Tibial nerve (tissue), 4 donors: ENCODE measurements at places on chromosomes 7 and 10.
A peak's percentile ranks its signal among the peaks of the same experiment; 100 is the strongest.

- H3K27ac ChIP-seq: no peak overlapping the region
- H3K36me3 ChIP-seq: no peaks in the 10 kb centered on the region
- H3K27me3 ChIP-seq: no peaks in the 10 kb centered on the region
Measured at GRCh38 chr7:157559596-157560257, 222.9 kb downstream of the DNAJB6 start.

DNA sequence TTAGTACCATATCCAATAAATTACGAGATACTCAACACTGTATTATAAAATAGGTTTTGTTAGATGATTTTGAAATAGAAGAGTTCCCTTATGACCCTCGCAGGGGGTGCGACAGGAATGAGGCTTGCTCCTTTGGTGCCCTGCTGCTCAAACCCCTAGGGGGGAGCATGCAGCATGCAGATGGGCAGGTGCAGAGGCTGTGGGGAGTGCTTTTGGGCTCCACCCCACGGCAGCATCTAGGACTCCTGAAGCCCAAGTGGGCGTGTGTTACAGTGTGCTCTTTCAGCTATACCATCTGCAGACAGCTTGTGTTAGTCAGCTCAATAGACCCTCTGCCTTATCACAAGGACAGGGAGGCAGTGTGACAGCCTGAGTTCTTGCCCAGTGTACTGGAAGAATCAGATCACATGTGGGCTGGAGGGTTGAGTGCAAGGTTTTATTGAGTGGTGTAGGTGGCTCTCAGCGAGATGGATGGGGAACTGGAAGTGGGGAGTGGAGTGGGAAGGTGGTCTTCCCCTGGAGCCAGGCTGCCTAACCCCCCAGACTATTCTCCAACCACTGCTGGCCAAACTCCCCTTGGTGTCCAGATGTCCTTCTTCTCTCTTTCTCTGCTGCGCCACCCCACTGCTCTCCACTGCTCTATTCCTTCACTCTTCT, 3.1 kb upstream of the MRC1 start:
- no peaks in the 10 kb centered on the region for H3K27me3 ChIP-seq
- H3K4me3 ChIP-seq: no peak overlapping the region
- DNase-seq: no peak
- H3K27ac ChIP-seq: no peak overlapping the region

GRCh38 chr7:103990991-103991390, 1.5 kb upstream of the RELN start:
- H3K27ac ChIP-seq: no peak overlapping the region
- no peak overlapping the region for H3K4me3 ChIP-seq
- DNase-seq: no peak
- H3K4me1 ChIP-seq: no peaks in the 10 kb centered on the region

DNA sequence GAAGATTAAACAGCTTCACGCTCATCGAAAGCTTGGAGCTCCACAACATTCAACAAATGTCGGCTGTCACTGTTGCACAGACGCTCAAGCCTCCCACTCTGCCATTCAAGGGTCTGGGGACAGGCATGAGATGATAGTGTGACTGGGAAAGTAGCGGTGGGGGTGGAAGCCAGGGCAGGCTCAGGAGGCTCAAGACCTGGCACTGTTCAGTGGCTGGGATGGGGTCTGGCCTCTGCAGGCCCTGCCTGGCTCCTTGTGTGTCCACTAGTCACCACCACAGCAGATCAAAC, 13.5 kb upstream of the GTPBP4 start:
- H3K4me3 ChIP-seq: no peak overlapping the region
- H3K4me1 ChIP-seq: no peaks in the 10 kb centered on the region
- H3K27me3 ChIP-seq: no peaks in the 10 kb centered on the region
- no peak overlapping the region for H3K27ac ChIP-seq
- no peak for DNase-seq

GRCh38 chr10:17756557-17757217, 4.7 kb downstream of the TMEM236 start:
- H3K4me3 ChIP-seq: no peak overlapping the region
- no peaks in the 10 kb centered on the region for H3K4me1 ChIP-seq
- DNase-seq: no peak
- no peaks in the 10 kb centered on the region for H3K27me3 ChIP-seq
- H3K27ac ChIP-seq: no peak overlapping the region

GRCh38 chr10:627032-627992, 62.2 kb downstream of the DIP2C start:
- H3K27ac ChIP-seq: peak overlapping the region; percentile 95
- no peaks in the 10 kb centered on the region for H3K36me3 ChIP-seq
- H3K4me3 ChIP-seq: no peak overlapping the region

DNA sequence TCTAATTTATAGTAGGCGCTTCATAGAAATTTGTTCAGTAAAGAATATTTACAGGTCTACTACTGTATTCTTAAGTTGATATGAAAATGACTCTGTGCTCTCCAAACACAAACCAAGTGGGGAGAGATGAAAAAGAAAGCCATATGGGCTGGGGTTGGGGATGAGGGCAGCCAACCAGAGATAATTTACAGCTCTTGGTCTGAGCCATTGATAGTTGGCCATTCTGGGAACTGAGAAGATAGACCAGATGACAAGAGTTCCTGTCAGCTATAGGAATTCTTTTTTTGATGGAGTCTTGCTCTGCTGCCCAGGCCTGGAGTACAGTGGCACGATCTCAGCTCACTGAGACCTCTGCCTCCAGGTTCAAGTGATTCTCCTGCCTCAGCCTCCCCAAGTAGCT, 57.4 kb downstream of the LAMB4 start:
- no peaks in the 10 kb centered on the region for H3K27me3 ChIP-seq
- no peak for DNase-seq
- no peak overlapping the region for H3K27ac ChIP-seq

DNA sequence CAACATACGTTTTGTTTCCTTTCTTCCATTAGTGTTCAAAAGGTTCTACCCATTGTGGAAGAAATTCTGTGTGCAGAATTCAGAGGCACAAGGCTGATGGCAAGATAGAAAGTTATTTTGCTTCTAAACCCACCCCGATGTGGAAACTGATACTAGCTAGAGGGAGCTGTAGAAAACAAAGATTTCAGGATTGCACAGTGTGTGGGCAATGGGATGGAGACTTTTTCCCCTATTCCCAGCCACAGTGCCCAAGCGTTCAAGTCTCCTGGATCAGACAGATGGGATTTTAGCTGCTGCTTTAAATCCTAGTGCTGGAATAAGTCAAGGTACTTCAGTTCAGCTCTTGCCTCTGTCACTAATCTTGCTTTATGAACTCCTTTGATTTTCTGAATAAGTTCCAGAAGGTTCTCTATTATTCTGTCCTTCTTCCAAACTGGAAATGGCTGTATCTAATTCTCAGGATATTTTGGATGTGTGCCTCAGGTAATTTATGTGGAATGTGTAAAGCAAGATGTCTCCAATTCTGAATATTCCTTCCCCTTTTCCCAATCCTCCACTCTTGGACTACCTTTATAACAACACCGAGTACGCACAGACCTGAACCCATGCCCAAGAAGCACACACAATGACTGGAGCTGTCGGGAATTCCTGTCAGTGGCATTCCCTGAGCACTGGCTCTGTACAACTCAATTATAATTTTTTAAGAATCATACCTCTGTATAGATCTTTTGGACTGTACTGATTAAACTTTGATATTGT, 473.0 kb downstream of the PLXDC2 start:
- DNase-seq: no peak
- no peaks in the 10 kb centered on the region for H3K36me3 ChIP-seq
- H3K4me1 ChIP-seq: peaks cover 34% of the 10 kb centered on the region
- no peaks in the 10 kb centered on the region for H3K27me3 ChIP-seq
- peak overlapping the region; percentile 40 for H3K27ac ChIP-seq
- H3K4me3 ChIP-seq: no peak overlapping the region

DNA sequence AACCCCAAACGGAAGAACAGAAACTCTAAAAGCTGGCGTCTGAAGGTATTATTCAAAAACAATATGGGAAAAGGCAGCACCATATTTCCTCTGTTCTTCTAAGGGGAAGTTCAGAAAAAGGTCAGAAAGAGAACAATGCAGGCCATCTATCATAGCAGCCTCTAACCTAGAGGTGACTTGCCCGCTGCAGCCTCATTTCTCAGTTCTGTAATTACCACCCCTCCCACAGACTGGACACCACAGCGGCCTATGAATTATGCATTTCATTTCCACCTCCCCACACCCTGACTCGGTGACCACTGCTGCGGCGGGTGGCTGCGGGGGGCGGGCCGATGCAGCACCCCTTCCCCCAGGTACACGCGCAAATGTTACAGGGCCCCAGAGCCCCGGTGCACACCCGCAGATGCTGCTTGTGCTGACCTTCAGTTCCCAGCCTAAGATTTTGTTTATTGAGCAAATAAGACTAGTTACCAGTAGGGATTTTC, 125.5 kb downstream of the CLEC2L start:
- DNase-seq: no peak
- no peak overlapping the region for H3K4me3 ChIP-seq
- H3K27ac ChIP-seq: no peak overlapping the region
- no peaks in the 10 kb centered on the region for H3K36me3 ChIP-seq
- peaks cover 18% of the 10 kb centered on the region for H3K4me1 ChIP-seq

DNA sequence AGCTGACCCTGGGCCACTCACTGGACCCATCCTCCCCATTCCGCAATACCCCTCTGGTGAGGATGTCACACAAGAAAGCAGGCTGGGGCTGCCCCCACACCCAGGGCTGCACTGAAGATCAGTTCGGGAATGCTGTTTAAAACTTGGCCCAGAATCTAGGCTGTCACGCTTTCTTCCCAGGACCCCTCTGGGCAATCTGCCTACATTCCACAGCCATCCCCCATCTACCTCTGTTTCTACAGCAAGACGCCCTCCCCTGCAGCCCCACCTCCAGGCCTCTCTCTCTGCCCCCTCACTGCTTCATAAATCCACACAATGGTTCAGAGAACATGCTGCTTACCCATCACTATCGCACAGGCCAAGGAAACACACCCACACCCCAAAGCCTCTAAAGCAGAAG, 36.1 kb downstream of the XPNPEP1 start:
- no peak overlapping the region for H3K27ac ChIP-seq
- H3K36me3 ChIP-seq: peaks cover 55% of the 10 kb centered on the region
- H3K4me3 ChIP-seq: no peak overlapping the region

DNA sequence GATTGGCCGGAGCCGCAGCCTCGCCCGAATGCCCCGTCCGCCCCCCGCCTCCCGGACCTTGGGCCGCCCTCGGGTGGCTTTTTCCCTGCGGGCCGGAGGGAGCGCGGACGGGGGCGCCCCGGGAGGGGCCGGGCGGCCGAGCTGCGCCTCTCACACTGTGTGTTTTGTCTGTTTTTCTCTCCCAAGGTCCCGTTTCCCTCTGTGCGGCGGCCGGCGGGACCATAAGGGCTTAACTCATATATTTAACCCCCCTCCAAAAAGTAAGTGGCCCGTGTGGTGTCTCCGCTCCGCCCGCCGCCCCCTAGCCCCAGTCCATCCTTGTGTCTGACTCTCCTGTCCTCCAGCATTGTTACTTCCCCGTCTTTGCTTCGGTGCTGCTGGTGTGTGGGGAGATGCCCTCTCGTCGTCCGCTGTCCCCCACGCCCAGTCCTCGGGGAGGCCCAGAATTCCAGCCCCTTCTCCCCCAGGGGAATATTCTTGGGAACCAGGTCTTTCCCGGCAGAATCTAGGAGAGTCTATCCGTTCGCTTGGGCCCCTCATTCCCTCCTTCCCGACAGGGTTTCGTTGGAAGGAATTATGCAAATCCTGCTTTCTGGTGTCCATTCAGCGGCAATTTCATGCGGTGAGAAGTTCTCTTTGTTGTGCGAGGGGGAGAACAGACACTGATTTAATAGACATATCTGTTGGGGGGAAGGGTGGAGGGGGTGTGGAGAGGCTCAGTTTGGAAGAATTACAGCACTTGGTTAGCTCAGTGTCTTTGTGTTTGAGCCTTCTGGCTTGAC, 1.3 kb downstream of the LCOR start:
- H3K4me3 ChIP-seq: peak overlapping the region; percentile 67
- no peak for DNase-seq
- H3K4me1 ChIP-seq: peaks cover 62% of the 10 kb centered on the region
- no peaks in the 10 kb centered on the region for H3K27me3 ChIP-seq
- H3K27ac ChIP-seq: peak overlapping the region; percentile 91
- no peaks in the 10 kb centered on the region for H3K36me3 ChIP-seq

DNA sequence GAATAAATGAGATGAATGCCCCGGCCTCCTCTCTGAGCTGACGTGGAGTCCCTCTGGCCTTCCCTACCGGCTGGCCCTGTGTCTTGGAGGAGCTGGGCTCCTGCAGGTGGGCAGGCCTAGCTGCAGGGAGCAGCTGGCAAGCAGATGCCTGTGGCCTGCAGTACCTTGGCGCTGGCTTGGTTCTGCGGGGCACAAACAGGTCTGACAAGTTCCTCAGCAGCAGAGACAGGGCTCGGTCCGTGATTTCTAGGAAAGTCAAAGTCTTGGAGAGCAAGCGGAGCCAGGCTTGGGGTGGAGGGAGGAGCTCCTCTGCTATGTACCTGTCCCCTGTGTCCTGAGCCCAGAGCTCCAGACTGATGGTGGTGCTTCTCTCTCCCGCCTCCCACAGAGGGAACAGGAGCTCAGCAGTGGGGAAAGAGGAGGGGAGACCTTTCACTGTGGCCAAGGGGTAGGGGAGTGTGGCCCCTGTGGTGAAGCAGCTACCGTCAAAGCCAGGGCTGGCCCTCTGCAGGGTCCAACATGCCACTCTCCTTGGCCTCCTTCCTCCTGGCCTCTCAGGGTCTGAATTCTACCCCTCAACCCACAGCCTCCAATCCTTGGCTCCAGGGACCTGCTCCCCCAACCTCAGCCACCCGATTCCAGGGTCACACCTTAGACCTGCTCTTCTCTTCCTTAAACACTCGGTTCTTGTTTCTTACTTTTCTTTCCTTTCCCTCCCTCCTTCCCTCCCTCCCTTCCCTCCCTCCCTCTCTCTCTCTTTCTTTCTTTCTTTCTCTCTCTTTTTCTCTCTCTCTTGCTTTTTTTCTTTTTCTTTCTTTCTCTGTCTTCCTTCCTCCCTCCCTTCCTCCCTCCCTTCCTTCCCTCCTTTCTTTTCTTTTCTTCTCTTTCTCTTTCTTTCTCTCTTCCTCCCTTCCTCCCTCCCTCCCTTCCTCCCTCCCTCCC, 20.1 kb downstream of the MYL10 start:
- H3K27ac ChIP-seq: no peak overlapping the region
- H3K4me3 ChIP-seq: no peak overlapping the region
- H3K27me3 ChIP-seq: no peaks in the 10 kb centered on the region

DNA sequence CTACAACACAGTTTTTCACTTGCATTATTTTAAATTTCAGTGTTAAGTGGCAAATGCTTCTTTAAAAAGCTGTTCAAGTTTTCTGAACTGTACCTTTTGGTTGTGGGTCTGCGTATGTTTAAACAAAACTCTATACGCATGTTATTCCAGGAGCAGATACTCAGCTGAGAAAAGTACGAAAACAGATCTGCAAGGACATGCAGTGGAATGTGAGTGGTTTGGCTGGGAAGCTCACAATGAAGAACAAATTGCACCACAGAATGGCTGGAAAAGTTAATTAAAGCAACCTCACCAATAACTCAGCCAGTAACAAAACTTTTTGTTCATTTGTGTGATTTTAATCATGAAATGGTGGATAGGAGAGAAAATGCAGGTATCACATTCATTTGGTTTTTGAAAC, 17.6 kb downstream of the GLI3 start:
- no peaks in the 10 kb centered on the region for H3K36me3 ChIP-seq
- peaks cover 49% of the 10 kb centered on the region for H3K4me1 ChIP-seq
- no peak overlapping the region for H3K27ac ChIP-seq
- no peaks in the 10 kb centered on the region for H3K27me3 ChIP-seq
